ENCODE measurements at places on chromosomes 5 and 9.
A peak's percentile ranks its signal among the peaks of the same experiment; 100 is the strongest.

DNA sequence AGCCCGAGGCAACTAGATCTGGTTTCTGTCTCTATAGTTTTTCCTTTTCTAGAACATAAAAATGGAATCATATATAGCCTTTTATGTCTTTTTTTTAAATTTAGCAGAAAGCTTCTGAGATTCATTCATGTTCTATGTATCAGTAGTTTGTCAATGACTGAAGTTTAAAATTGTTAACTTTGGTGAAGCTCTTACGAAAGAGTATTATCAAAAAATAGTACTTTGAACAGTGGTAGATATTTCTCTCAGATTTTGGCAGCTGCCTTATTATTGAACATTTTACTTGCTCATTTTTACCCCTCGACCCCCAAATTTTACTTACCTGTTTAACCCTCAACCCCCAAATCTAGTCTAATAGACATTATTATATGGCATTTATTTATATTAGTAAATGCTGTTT is 10.2 kb downstream of the NIPBL start:
- DNase-seq = no peak

- DNase-seq = no peak
Measured at GRCh38 chr5:179374506-179375235, 29.4 kb upstream of the ADAMTS2 start.

DNA sequence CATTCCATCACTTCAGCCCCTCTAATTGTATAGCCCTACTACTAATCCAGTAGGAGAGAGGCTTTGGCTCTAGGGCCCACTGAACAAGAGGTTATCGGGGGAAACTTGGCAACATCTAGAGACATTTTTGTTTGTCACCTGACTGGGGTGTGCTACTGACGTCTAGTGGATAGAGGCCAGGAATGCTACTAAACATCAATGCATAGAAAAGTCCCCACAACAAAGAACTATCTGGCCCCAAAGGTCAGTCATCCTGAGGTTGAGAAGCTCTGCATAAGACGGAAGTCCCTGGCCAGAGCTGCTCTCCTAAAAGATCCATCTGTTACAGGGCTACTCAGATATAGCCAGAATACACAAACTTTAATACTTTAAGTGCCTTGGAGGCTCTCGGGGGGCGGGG is 570.6 kb upstream of the KLF4 start:
- no peak for DNase-seq

- no peak for DNase-seq
Measured at GRCh38 chr9:7146582-7146981, 388.8 kb downstream of the KDM4C start.

DNA sequence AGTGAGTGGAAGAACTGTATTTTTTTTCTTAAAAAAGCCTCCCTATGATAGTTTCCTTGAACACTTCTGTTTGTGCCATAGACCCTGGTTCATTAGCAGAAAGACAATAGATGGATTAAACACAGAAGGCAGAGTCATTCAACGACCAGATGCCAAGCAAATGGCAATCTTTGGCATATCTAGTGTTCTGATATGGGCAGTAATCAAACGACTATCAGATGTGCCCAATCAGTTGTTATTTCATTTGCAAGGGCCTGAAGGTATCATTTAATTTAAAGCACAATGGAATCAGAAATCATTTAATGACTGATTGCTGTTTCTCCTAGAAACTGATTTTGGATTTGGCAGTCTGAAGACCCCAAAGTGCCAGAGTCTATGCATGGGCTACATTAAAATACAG is 61.3 kb downstream of the SGCD start:
- no peak for DNase-seq

DNA sequence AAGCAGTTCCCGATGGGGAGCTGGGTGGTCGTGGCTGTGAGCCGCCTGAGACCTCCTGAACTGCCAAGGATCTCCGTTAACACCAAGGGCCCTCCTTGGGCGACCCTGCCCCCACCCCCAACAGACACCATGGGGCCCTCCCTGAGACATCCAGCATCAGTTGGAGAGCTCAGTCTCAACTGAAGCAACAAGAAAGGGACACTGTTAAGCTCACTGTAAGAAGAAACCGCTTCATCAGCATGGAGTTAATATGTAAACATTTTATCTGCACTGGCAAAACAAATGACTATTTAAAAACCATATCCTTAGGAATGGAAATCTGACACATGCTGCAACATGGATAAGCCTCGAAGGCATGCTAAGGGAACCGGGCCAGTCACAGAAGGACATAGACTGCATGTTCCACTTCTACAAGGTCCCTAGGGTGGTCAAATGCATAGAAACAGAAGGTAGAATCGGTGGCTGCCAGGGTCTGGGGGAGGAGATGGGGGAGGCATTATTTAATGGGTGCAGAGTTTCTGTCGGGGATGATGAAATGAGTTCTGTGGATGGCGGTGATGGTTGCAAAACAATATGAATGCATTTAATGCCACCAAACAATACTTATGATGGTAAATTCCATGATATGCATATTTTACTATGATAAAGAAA is 47.4 kb downstream of the ROR2 start:
- no peak for DNase-seq

DNA sequence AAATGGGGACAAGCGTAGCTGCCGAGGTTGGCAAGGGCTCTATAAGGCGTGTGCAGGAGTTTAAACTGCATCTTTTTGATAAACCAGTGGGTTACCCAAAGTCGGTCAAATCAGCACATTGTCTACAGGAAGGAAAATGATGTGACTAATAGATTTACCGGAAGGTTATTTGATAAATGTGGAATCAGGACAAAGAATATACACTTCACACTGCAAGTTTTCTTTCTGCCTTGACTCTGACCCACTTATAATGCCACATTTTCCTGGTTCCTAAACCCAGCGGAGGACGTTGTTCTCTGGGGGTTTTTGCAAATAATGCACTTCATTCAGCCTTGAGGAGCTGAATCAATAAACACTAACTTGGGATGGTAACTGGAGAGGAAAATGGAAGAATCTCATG is 76.8 kb downstream of the TTLL11 start:
- no peak for DNase-seq

DNA sequence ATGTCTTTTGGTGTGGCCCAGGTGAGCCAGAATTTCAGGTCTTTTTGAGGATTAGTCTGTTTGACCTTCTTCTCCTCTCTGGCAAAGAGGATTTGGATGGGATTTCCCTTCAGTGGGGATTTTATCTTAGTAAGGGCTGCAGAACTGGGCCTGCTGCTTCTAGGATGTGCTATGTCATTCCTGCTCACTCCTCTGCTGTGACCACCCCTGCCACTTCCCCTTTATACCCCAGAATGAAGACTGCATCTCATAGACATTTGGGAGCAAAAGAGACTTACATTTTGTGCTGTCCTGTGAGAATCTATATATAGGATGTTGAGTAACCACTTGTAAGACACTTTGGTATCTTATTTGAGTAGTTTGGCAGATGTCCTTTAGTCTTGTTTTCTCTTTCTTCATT is 76.2 kb downstream of the ARHGAP26 start:
- DNase-seq = no peak

DNA sequence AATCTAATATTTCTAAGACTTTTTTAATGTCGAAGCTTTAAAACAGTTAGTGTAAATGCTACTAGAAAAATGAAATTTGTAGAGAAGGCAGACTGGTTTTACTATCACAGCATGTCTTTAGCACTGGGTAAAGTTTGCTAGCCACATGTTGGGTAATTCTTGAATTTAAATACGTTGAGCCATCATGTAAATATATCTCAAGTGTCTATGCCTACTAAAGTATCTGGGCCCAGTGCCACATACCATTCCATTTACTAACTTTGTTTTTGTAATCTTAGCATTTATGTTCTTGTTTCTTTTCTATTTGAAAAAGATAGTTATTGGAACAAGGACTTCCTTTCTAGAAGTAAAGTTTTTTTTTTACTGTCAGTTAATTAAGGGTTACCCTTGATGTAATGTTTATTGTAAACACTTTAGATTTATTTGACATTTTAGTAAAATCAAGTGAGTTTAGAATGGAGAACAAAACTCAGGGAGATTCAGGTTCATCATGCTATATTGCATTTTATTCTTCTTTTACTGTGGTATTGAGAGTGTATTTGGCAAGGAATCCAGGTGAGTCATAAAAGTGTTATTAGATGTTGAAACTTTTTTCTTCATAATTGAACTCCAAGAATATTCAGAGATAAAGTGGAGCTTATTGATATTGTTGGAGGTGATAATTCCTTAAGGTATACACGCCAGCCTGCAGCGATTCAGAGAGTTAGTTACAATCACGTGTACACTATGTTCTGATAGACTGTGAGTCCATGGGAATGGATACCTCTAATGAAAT is 182.4 kb downstream of the CCDC171 start:
- peak; percentile 28 for DNase-seq

DNA sequence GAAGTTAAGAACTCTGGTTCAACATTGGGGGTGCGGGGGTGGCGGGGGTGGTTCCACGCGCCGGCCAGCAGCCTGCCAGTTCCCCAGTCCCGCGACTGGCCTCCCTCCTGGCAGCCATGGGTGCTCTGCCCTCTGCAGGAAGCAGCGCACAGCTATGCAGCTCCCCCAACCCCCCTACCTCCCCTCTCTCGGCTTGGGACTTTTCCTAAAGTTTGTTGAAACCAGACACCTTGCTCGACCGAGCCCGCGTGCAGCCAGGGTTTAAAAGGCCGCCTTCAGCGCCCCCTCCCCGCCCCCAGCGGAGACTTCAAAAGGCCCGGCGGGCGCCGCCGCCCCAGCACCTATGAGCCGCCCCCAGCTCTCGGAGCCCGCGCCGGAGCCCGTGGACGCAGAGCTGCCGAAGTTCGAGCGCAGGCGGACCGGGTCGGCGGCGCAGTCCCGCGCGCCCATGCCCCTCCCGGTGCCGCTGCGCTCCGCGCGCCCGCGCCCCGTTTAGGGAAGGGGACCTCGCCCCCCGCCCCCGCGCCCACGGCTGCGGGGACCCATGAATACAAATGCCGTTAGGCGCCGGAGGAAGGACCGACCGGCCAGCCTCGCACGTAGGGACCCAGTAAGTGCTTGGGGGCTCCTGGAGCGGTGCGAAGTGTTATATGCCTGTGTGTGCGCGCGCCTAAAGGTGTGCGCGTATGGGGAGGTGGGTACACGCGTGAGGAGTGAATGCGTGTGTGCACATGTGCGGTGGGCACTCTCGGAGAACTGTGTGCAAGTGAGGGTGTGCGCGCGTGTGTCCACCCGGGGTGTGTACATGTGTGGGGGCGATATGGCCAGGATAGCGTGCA is 1.4 kb upstream of the COL27A1 start:
- peak; percentile 16 for DNase-seq

DNA sequence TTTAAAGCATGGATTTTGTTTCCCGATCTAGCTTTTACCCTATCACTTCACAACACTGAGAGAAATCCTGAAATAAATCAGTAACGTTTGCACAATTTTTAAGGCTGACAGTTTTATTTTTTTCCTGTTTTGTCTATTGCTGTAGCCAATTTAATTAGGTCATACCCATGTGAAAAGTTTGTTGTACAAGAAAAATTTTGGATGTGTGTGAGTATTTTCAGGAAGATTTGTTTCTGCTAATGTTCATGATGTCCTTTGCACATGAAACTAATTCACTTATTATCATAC is 237.8 kb downstream of the ARRDC3 start:
- DNase-seq = no peak

DNA sequence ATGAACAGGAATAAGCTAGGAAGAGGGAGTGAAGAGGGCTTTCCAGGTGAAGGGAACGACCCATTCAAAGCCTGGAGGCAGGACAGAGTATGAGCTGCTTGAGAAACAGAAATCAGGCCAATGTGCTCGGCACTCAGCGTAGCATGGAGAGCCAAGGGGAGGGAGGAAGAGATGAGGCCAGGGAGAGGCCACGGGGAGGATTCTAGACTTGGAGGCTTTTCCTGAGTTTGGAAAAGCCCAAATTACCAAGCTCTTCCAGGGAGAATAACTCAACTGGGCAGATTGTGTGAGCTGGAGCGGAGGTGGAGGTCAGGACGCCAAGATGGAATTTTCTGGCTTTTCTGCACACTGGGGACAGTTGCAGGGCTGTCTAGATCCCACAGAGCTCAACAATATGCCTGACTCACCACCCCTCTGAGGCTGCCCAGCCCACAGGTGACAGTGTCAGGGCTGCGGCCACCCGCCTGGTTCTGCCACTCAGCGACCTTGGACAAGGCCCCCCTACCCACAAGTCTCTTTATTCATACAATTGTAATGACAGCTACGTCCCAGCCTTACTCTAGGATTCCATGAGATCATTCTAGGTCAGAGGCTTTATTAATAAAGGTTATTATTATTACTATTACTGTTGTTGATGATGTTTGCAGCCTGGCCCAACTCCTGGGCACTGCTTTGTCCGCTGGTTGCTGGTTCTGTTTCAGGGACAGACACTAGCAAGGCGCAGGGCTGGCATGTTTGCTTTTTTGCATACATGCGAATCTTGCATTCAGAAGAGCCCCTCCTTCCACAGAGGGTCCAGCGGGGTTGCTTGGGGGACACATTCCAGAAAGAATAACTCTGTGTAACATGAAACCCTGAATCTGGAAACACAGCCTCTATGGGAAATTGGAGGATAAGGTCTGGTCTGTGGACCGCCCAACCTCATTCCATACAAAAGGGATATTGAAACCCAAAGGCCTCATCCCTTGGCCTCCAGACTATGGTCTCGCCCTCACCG is 9.4 kb upstream of the LMX1B start:
- no peak for DNase-seq

DNA sequence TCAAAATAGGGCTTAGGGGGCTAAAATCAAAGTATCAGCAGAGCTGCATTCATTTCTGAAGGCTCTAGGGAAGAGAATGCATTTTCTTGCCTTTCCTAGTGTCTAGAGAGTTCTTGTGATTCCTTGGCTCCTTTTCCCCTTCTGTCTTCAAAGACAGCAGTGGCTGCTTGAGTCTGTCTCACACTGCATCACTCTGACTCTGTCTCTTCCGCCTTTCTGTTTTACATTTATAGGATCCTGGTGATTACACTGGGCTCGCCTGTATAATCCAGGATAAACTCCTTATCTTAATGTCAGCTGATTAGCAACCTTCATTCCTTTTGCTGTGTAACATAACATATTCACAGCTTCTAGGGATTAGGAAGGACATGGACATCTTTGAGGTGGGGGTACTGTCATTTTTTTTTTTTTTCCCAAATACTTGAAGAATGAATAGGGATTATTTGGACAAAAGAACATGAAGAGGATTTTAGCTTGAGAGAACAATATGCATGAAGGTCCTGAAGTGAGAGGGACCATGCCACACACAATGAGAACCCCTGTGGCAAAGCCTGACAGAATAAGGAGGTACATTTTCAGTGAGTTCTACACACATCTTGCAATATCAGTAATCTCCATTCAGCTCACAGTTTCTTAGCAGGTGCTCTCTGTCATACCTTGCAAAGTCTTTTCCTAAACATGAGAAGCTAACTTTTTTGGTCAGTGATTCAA is 267.6 kb downstream of the FAM170A start:
- no peak for DNase-seq

GRCh38 chr9:14278291-14278721 is 35.6 kb downstream of the NFIB start:
- DNase-seq = no peak

All from NCI-H460 (cell line).